Cardiac fibroblast (primary cell): ENCODE measurements at places on chromosomes 16 and 17.

GRCh38 chr17:76500074-76500746 lies 1.0 kb downstream of the RHBDF2 start:
- no peak for DNase-seq

- no peak for DNase-seq
Measured at GRCh38 chr17:41449008-41449407, 8.2 kb upstream of the KRT38 start.

GRCh38 chr17:62631086-62631935 lies 3.8 kb downstream of the MRC2 start:
- no peak for DNase-seq

- DNase-seq: no peak
Measured at GRCh38 chr16:79483336-79483735, 117.2 kb downstream of the MAF start.

- DNase-seq: no peak
Measured at GRCh38 chr17:49406421-49407061, 8.1 kb downstream of the PHB1 start.

- no peak for DNase-seq
Measured at GRCh38 chr17:57357830-57358430, 101.6 kb downstream of the MSI2 start.
